Stimulated activated CD8-positive, alpha-beta memory T cell treated with anti-CD3 and anti-CD28 coated beads, Interleukin-4, amount 100 ng/mL, for 4 hours (primary cell): ENCODE measurements at places on chromosomes 12 and 14.

DNA sequence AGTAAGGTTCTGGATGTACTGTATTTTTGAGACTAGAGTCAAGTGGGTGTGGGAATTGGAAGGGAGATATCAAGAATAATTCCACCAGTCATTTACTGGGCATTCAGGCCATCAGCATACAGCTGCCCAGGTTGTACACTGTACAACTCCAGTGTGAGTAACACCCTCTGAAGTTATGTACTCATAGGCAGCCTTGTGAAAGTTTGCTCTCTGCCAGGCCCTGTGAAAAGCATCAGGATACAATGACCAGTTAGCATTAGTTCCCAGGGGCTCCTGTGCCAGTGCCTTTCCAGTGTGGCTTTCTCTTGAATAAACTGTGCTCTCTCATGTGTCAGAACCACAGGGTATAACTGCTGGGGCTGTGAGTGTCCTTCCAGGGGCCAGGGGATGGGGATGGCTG, 89.7 kb downstream of the LGMN start:
- DNase-seq: no peak

DNA sequence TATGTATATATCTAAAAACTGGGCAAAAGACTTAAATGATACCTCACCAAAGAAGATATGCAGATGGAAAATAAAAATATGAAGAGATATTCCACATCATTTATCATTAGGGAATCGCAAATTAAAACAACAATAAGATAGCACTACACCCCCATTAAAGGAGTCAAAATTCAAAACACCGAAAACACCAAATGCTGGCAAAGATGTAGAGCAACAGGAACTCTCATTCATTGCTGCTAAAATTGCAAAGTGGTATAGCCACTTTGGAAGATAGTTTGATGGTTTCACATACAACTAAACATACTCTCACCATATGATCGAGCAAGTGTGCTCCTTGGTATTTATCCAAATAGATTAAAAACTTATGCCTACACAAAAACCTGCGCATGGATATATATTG, 131.5 kb upstream of the BCL2L14 start:
- DNase-seq: no peak

DNA sequence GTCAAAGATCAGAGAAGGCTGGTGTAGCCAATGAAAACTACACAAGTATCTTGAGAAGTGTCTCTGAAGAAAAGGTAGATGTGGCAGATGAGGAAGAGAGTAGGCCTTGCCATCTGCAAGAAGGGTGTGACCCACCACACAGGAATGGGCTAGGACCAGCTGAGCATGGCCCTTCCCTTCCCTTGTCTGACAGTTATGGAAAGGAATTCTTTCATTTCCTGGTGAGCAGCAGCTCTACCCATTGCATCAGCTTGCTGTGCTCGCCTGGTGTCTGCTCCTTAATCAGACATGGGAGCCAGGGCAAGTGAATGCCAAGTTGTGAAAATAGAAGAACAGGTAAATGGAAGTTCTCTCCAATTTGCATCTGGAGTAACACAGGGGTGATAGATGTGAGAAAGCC, 145.2 kb upstream of the KRR1 start:
- DNase-seq: no peak

- DNase-seq: no peak
These were observed 253.7 kb upstream of the HMGA2 start for GRCh38 chr12:65570451-65571130.

DNA sequence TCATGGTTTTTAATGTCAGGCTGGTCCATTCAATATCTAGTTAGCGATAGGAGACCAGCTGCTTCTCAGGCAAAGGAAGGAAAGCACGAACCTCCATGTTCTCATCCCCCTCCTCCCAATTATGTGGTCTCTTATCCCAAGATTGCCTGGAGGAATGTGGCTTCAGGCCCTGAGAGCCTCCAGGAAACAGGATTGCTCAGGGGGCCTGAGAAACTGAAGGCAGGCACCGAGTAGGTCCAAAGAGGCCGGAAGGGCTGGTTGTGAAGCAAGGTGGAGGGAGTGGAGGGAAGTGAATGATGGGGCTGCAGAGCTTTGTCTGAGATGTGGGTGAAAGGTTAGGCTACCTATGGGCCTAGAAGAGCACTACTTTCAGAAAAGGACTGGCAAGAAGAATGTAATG, 188.2 kb upstream of the DDHD1 start:
- DNase-seq: no peak

GRCh38 chr14:72722201-72722785, 171.6 kb downstream of the DPF3 start:
- no peak for DNase-seq
